ENCODE measurements at places on chromosomes 12 and 14.

DNA sequence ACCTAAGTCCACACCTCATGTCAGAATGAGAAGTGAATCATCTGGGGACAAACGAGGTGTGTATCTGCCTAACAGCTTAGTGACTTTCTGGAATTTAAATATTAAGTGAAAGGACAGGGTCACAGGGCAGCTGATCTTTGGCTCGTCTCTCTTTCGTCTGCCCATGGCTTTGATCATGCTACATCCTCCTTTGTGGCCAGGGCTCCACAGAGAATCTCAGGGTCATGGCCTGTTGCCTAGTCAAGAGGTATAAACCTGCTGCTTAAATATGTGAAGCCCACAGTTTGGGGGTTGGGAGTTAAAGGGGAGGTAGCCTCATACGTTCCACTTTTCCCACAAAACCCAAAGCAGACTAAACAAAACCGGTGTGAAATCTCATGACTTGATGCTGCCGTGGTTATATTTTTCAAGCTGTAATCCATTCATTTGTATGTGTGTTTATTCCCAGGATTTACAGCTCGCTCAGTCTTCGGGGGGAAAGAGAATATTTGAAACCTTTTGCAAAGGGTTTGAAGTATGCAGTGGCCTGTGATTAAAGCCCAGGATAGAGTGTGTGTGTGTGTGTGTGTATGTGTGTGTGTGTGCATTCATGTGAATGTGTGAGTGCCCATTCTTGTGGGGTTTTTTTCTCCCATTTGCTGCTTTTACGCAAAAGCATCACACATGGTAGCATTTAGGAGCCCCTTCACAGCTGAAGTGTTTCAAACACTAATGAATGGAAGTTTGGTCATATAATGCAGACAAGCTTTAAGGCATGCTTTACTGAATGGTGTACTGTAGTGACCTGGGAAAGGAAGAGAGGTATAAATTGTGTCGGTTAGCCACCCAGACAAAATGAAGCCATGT lies 137.1 kb downstream of the HMGA2 start:
- no peak for DNase-seq

GRCh38 chr12:67070604-67071003 lies 198.6 kb upstream of the CAND1 start:
- DNase-seq: no peak

GRCh38 chr12:24089510-24089890 lies 140.0 kb upstream of the SOX5 start:
- DNase-seq: no peak

DNA sequence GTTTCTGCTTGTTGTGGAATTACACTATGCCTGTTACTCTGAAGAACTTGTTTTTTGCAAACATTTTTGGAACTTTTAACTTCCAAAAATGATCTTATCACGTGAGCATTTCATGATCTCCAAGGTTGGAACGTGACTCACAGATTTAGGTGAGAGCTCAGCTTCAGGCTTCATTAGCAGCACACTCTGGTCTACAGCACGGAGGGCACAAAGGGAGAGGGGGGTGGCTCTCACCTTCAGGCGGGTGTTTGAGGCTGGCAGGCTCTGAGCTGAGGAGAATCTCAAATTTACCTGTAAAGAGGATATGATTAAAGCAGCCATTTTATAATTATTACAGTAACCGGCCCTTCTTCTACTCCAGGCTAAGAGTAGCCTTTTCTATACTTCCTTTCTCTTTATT lies 45.3 kb upstream of the PZP start:
- no peak for DNase-seq

- no peak for DNase-seq
These were observed 85.5 kb downstream of the TGFB3 start for GRCh38 chr14:75896341-75896740.

GRCh38 chr14:92493024-92493423 lies 20.6 kb upstream of the RIN3 start:
- DNase-seq: no peak

Measured in CD4-positive, alpha-beta T cell treated with Interleukin-10 for 1 hour (primary cell).